ENCODE measurements at places on chromosomes 2 and 18.

DNA sequence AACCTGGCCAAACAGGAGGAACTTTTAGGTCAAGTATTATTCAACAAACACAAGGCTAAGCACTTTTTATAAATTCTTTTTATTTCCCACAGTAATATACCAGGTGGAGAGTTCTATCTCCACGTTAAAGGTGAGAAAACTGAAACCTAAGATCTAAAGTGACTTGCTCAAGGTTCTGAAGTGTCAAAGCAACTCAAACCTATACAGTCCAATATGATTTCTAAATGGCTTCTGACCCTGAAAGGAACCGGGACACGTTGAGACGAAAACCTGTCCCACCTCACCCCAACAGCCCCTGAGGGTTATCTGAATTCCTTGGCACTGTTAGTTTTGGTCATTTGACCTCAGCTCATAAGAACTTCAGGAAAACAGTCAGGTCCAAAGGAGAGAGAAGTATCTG is 814.5 kb upstream of the LRATD1 start:
- DNase-seq, result no peak

DNA sequence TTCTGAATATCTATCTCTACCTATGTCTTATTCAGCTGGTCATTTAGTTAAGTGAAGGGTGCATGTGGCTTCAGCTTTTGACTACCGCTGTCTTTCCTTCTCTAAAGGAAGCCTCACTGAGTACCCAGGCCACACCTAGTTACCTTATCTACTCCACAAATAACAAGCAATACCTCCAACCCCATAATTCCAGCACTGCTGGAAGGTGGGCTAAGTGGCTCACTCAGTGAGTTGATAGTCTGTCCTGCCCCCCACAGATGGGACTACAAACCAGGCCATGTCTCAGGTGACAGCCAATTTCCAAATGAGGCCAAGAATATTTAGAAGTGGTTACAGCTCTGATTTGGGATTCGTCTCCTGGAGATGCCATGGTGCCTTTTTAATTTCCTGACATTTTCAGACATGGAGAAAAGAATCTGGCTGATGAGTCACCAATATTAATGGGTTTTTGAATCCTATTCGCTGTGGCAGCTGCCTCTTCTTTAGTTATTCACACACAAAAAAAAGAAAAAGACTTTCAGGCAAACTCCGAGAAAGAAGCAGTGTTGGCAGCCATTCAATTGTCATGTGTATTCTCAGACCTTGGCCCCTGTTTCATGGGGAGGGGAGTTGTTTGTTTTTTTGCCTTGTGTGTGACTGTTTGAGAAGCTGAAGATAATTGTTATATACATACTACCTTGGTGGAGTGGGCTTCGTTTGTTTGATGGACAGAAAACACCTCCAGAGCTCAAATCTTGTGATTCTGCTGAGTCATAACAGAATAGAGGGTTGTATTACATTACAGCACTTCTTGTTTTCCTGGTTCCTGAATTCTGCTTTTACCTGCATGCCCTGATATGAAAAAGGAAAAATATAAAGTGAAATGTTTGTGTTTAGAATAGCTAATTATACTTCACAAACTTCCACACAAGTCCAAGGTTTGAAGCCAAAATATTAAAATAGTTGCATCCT is 64.2 kb downstream of the SCG2 start:
- no peak for DNase-seq

- no peak for DNase-seq
Measured at GRCh38 chr2:127562936-127563335, 27.5 kb downstream of the MYO7B start.

DNA sequence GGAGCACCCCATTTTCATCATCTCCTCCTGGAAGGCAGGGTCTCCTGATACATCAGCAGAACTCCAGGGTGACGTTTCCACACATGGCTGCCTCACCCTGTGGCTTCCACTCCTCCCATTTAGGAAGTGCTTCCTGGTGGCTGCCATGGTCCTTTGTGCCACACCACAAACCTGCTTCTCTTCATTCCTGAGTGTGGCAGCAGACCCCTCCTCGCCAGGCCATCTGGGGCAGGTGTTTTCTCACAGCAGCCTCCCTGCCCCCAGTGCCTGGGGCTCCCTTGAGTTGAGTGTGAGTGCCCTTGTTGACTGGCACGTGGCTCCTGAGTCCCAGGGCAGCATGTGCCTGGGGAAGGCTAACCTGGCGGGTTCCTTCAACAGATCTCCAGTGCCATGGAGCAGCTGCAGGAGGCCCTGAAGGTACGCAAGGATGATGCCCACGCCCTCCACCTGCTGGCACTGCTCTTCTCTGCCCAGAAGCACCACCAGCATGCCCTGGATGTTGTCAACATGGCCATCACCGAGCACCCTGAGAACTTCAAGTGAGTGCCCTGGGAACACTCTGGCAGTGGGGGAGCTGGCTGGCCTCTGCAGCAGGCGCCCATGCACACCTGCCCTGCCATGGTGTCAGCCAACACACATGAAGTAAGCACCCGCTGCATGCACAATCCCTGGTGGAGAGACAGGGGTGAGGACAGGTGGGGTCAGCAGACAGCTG is 113.4 kb upstream of the MCFD2 start:
- DNase-seq, result no peak

DNA sequence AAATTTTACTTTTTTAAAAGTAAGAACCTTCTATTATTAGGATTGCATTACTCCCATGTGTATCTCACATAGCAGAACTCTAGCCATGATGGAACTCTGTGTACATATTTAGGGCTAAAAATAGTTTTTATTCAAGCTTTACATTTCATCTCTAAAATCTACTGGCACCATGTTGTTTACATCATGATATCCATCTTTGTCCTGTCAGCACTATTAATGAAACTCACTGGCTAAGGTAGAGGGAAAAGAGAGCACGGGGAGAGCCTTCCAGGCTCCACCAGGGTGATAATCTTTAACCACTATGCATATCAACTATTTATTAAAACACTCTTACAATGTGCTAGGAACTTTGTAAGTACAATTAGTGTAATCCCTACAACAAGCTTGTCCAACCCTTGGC is 34.7 kb downstream of the RAD51AP2 start:
- DNase-seq, result no peak

DNA sequence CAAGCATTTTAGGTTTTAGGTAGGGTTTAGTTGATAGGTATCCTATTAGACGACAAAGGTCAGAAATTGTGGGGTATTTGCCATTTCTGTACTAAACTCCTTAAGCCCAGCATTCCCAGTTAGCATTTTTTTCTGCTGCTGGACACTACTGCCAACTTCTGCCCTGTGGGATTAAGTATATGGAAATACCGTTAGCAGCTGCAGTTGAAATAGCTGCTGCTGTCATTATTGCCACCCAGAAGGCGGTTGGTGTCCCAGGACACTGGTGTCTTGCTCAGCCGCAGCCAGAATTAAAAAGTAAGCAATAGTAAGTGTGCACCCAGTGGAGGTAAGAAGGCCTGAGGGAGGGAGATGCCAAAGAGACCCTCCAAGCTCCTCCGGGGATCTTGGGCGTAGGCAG is 1.9 kb upstream of the UXS1 start:
- no peak for DNase-seq

DNA sequence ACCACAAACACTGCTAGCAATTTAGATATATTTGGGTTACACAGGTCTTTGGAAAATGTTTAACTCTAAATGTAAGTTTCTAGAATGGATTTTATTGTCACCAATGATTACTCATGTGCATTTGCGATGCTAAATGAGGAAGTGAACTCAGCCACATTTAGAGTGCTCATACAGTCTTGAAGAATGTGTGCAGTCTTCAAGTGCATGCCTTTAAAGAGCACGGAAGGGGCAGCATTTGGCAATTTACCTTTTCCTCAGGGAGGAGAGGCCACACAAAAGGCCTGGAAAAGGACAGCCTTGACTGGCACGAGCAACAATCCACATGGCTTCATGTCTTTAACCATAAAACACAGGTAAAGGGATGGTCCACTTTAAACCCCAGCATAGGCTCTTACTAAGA is 78.5 kb upstream of the STK17B start:
- no peak for DNase-seq

GRCh38 chr2:15378148-15378908 is 182.8 kb downstream of the NBAS start:
- DNase-seq, result no peak

- DNase-seq, result no peak
Measured at GRCh38 chr2:206112846-206113547, 27.0 kb upstream of the INO80D start.
